ENCODE measurements at places on chromosomes 2 and 18.

DNA sequence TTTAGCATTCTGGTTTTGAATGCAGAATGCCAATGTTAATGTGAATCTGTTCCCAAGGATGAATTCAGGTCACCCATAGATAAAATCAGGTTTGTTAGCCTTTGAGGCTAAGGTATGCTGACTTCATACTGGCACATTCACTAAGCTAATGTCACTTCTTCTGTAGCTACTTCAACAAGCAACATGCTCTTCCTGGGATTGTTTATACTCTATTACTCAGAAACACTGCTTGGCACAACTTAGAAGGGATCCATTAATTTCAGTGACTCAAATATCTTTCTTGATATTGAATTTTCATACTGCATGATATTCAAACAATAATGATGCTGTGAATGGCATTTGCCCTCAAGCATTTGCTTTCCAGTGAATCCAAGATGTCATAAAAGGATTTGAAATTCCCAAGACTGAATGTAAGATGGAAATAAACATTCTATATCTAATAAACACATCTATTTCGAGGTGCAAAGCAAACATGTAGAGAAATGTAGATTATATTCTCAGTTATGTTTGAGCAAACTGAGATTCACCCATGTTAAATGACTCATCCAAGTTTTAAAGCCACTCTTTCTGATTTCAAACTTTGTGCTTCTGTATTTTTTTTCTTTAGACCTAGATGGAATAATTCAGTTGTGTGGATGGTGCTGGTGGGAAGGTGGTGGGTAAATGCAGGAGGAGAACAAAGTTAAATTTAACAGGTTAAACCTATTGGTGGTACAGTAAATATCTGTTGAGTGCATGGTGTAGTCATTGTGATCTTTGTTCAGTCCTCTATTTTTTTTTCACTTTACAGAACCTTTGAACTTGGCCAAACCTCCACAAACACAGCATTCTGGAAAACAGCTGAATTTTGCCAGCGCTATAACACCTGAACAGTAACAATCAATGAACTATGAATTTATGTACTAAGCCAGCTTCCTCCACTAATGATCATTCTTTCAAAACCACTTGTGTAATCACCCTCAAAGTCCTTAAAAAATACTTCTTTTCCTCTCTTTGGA, 162.1 kb upstream of the XIRP2 start:
- no peak for DNase-seq

- no peak for DNase-seq
Measured at GRCh38 chr2:126825316-126825715, 73.4 kb upstream of the TEX51 start.

- DNase-seq: no peak
Measured at GRCh38 chr18:215448-216010, 52.3 kb downstream of the THOC1 start.

DNA sequence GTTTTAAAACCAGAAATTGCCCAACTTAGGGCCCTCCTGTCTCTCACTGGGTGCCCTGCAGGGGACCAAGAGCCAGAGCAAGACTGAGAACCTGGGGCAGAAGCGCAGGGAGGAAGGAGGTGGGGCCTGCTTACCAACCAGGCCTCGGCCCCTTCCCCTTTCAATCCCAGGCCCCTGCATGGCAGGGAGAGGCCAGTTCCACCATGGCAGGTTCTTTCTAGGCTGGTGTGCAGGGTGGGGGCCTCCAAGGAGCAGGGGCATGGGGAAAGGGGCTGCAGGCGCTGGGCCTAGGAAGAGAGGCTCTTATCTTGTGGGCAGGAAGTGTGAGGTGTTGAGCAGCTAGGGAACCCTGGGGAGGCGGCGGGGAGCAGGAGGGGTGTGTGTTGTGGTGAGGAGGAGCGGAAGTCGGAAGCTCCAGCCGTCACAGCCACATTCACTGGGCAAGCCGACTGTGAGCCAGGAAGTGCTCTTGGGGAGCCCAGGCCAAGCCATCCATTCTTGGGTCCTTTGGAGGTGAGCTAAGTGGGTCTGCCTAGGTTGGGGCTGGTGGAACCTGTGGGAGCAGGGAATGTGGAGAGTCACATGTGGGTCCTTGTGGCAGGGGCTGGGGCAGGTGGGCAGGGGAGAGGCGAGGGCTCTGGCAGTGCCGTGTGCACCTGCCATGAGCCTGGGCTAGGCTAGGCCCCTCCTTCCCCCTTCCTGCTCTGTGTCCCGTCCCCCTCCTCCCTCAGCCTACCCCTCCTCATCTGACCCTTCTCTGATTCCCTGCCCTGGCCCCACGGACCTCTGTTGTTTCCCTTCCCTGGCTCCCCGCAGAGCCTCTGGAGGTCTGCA, at the start of gene PSD4:
Gene PSD4, plus strand, starts transcription at position 430 of the 834 bp plus-strand sequence. CDS start 8,486 bp downstream, outside the sequence.
- peak; percentile 47 for DNase-seq

GRCh38 chr2:169260846-169261642, 101.3 kb downstream of the LRP2 start:
- no peak for DNase-seq

- DNase-seq: no peak
Measured at GRCh38 chr2:235496239-235496621, 2.4 kb downstream of the AGAP1 start.

- DNase-seq: no peak
Measured at GRCh38 chr2:21263622-21264021, 139.9 kb downstream of the TDRD15 start.

DNA sequence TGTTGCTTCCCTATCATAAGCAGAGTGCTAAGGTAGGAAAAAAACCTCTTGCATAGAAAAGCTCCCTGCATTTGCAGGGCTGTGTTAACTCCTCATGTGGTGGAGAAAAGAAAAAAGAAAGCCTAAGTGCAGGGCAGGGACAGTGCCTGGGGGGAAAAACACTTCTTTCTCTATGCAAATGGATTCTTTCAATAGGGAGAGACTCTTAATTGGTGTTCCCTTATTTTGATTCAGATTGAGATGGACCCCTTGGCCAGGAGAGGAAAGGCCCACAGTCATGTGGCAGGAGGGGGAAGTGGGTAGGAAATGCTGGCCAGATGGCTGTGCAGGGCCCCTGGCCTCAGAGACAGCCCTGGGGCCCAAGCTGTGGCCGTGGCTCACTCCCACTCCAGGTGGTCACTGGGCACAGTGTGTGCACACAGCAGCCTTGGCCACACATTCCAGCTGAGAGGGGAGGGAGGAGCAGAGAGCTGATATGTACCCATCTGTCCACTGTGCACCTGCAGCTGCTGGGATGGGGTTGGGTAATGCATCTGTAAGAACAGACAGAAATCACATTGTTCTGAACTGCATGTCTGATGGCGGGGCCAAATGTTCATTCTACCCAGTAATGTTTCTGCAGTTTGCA, 410.4 kb downstream of the DSC3 start:
- DNase-seq: no peak
